Body of pancreas (tissue), 4 donors: ENCODE measurements at places on chromosomes 5 and 9. TPM values are rescaled to one million over a fixed set of nuclear protein-coding genes. Genes with fewer than 3 reads are reported as not detected.

The SPINK4 gene
- total RNA-seq = not detected

The GLRA1 gene
- total RNA-seq = not detected

The TNFAIP8 gene
- total RNA-seq = 32.3 TPM

- DNase-seq = no peak
These were observed 44.1 kb upstream of the ACO1 start for GRCh38 chr9:32340361-32340760.

The UBE2R2 gene
- total RNA-seq = 26.7 TPM

The AGXT2 gene
- not detected for total RNA-seq

The FLT4 gene
- 6.3 TPM for total RNA-seq

DNA sequence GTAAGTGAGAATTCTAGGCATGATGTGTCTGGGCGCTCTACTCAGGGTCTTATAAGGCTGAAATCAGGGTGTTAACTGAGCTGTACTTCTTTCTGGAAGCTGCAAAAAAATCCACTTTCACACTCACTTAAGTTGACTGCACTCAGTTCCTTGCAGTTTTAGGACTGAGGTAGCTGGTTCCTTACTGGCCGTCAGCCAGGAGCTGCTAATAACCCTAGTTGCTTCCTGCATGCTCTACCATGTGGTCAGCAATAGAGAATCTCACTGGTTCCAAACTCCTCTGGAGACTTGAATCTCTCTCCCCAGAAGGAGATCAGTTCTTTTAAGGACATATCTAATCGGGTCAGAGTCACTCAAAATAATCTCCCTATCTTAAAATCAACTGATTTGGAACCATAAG is 911.2 kb downstream of the EFNA5 start:
- DNase-seq = peak; percentile 32

The OR13D1 gene
- not detected for total RNA-seq

The CTXN3 gene
- not detected for total RNA-seq

The CCIN gene
- not detected for total RNA-seq

GRCh38 chr9:134364391-134365114 is 38.3 kb downstream of the RXRA start:
- DNase-seq = no peak

DNA sequence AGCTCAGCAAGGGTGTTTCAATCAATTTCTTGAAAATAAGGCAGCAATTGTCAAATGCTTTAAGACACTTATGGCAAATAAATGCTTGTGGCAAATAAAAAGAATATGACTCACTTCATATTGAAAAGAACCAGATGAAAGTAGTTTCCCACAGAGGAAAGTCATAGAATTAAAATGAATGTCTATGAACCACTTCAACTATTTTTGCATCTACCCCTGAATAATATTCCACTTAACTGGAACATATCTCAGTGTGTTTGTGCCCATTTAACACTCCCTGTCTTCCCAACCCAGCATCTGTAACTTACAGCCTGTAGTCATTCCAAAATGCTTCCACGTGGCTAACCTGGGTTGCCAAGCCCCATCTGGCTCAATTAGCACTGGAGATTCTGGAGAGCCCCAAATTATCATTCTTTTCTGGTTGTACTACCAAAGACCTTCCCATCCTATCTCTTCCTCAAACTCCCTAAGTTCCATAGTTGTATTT is 84.7 kb downstream of the FEM1C start:
- no peak for DNase-seq
